ENCODE measurements at places on chromosomes 4 and X. TPM values are rescaled to one million over a fixed set of nuclear protein-coding genes. Genes with fewer than 3 reads are reported as not detected.

GRCh38 chr4:56511098-56511497, 5.5 kb downstream of the ARL9 start:
- no peak for DNase-seq

LEF1 gene
- 489 TPM for total RNA-seq

DNA sequence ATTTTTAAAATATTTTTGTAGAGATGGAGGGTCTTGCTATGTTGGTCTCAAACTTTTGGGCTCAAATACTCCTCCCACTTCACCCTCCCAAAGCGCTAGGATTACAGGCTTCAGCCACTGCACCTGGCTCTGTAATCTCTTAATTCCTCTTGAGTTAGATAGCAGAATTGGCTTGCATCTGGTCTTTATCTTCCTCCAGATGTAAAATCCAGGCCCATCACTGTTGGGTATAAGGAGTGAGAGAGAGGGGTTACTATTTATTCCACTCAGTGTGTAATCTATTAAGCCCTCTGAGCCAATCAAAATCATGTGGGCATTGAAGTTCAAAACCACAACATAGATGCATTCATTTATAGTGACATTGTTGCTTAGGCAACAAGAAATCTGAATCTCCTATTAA, 33.9 kb downstream of the ANK2 start:
- no peak for DNase-seq

DNA sequence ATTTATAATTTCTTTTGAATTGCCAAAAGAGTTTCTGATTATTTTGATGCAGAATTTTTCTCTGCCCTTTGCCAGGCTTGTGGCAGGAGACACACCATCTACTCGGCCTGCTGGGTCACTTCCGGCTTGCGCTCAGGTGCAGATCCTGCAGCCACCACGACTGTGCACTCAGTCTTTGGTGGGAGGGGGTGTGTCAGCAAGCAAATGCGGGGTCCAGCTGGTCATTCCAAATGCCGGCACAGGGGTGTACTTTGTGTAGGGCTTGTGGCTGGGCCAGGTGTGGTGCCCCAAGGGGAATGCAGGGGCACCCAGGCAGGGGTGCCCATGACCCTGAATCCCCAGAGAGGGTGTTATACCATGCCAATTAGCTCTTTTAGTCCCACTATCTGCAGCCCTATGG, 673.0 kb downstream of the TLL1 start:
- DNase-seq = no peak

DNA sequence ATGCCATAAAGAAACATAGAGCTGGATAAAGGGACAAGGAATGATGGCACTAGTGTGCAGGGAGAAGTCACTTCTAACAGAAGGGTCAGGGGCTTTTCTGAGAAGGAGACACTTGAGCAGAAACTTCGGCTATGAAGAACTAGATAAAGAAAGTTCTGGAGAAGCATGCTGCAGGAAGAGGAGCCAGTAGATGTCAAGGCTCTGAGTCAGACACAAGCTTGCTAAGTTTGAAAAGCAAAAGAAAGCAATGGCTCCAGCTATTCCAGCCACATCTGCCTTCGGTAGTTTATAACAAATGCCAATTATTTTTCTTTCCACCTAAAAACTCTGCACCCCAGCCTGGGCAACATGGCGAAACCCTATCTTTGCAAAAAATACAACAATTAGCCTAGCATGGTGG, 7.5 kb downstream of the NUDT6 start:
- no peak for DNase-seq
